ENCODE measurements at places on chromosomes 7 and 10.

DNA sequence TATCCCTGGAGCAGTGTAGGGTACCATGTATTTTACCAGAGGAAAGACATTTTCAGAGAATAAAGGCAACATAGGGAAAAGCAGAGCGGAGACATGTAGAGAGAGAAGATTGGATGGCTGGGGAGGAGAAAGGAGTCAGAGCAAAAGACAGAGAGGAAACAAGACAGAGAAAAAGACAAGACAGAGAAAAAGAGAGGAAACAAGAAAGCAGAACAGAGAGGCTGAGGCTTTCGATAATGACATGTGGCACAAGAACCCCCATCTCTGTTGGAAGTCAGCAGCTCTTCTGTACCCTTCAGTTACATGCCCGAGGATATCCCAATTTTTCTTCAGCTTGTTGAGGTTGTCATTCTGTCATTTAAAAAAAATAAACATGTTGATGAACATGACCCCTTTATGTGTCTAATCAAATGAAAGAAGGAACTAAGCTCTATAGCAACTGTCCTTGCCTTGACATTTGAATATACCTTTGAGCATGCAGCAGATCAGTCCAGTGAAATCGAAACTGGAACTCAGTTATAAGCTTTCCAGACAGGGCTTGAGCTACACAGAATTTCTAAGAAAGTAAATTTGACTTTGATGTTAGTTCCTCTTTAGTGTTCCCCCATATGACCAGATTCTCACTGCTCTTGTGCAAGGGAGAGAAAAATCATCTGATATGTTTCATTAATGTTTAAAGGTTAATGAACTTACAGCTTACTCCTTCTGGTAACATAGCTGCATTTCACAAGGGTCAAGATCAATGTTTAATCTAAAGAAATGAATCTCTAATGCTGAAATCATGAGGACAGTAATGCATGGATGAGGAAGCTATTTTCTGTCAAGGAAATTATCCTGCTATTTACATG is 75.1 kb upstream of the SP4 start:
- no peak for DNase-seq

GRCh38 chr7:4789194-4790077 is 14.0 kb downstream of the AP5Z1 start:
- DNase-seq, result no peak

DNA sequence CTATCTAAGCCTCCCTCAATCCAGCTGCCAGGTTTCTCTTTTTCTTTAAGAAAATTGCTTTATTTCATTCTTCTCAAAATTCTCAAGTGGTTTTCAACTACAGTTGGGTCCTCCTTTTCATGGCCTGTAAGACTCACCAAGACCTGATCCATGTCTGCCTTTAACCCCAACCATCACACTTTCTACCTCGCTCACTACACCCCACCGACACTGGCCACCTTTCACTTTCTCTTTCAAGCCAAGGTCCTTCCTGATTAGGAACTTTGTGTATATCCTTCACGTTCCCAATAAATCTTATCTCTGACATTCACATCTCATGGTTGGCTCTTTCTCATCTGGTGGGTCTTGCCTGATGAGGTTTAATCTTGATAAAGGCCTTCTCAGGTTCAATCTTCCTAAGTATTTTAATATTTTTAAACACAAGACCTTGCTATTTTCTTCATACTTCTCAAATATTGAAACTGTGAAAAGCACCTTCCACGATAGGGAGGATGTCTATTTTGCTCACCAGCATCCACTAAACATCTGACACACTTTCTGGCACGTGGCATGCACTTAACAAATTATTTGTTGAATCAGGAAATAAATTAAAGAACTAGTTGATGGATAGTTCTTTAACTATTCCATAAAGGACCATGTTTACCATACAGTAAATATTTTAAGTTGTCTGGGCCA is 624.8 kb downstream of the GRID1 start:
- no peak for DNase-seq

GRCh38 chr7:112487457-112488263 is 6.9 kb downstream of the LSMEM1 start:
- DNase-seq, result no peak

DNA sequence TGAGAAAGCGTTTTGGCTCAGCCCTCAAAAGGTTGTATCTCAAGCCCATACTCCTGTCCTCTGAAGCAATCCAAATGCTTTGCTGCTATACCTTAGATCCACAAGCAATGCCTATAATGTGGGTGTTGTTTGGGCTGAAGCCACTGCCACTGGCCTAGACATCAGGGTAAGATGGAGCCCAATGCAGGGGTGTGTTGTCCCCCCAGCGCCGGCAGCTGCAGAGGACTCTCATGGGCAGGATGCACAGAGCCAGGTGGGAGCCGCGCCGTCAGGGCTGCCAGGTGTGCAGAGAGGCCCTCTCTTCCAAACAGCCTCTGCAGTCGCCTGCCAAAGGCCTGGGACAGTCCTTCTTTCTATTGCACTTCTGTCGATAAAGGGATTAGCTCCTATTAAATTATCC is 205.2 kb upstream of the SHH start:
- no peak for DNase-seq

DNA sequence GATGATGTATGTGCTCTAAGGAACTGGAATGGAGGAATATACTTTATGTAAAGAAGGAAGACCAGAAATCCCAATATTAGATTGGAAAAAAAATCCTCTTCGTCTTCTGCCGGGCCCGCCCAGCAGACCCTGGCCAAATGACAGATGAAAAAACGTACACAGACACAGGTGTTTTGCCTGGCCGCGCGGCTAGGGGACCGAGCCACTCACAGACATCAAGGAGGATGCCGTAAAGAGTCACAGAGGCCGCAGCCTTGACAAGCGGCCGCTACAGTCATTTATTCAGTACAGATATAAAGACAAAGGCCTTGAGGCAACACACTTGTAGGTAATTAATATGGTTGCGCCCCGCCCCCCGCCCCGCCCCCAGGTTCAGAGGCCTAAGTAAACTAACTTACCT is 594.1 kb downstream of the GRM8 start:
- DNase-seq, result no peak

- no peak for DNase-seq
Observed at GRCh38 chr10:117616179-117616578, 73.6 kb downstream of the EMX2 start.

- peak; percentile 48 for DNase-seq
Observed at GRCh38 chr10:24952707-24953645, 570 bp upstream of the PRTFDC1 start.

GRCh38 chr10:8628351-8628750 is 573.9 kb downstream of the GATA3 start:
- DNase-seq, result no peak

DNA sequence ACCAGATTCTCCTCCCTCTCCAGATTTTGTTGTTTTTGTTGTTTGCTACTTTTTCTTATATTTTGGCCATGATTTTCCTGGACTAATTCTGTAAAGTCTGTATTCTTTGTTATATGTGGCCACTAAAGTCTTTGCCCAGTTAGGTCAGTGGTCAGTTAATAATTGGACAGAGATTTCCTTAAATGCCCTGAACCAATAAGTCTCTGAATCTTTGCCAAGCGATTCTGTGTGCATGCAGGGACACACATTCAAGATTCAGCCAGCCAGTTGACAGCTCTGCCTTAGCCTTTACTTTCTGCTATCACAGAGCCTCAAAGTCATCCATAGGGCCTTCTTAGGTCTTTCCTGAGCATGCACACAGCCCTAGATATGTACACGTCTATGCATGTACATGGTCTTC is 11.0 kb upstream of the COL17A1 start:
- no peak for DNase-seq

- DNase-seq, result no peak
Observed at GRCh38 chr10:132793871-132794849, 8.2 kb upstream of the NKX6-2 start.

- no peak for DNase-seq
Observed at GRCh38 chr10:82278401-82279182, 403.6 kb downstream of the NRG3 start.

DNA sequence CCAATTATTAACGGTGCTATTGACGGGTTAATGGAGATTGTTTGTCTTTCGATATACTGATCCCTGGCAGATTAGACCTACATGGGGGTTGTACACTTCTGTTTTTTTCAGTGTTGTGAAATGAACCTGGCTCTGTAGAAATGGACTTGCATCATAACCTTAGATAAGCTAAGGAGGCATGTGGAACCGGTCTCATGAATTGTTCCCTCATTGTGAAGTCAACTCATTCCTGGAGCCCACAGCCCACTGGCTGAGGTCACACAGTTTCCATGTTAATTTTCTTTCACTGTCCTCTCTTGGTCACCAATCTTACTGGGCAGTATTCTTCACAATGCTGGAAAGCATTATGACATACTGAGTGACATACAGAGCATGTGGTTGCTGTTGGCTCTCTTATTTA is 202.8 kb downstream of the BMPER start:
- no peak for DNase-seq

DNA sequence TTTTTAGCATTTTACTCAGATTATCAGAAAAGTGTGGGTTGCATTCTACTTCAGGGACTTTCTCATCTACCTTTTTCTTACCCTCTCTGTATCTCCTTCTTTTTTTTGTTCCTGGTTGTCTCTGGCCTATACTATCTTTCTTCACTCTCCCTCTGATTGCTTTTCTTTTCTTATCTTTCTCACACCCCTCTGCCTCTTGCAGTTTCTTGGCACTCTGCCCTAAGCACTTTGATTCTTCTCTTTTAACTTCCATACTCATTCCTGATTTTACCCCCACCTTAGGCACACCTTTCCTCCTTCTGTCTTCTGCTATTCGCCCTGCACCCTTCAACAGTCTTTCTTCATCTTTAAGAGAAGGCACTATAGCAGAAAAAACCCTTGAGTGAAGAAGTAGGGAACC is 92.8 kb upstream of the HPS1 start:
- DNase-seq, result no peak

GRCh38 chr7:44787762-44788161 is 8.7 kb upstream of the PPIA start:
- no peak for DNase-seq

- DNase-seq, result no peak
Observed at GRCh38 chr7:19099924-19100323, 17.5 kb downstream of the TWIST1 start.

DNA sequence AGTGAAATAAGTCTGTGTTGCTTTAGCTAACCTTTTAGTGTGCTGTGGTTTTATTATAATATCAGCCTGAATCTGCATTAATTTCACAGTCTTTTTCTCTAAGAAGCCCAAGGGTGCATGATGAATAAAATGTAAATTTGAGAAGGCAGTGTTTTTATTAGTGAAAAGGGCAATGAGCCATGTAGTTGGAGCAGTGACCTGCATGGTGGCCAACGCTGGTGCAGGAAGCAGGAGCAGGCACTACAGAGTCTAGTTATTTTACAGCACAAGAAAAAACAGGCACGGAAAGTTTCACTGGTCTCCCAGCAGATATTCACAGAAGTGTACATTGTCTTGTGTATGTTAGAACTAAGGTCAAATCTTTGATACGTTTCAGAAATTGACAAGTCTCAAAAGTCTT is 247.8 kb downstream of the CELF2 start:
- no peak for DNase-seq

GRCh38 chr7:171912-172515 is 20.4 kb upstream of the FAM20C start:
- DNase-seq, result no peak

DNA sequence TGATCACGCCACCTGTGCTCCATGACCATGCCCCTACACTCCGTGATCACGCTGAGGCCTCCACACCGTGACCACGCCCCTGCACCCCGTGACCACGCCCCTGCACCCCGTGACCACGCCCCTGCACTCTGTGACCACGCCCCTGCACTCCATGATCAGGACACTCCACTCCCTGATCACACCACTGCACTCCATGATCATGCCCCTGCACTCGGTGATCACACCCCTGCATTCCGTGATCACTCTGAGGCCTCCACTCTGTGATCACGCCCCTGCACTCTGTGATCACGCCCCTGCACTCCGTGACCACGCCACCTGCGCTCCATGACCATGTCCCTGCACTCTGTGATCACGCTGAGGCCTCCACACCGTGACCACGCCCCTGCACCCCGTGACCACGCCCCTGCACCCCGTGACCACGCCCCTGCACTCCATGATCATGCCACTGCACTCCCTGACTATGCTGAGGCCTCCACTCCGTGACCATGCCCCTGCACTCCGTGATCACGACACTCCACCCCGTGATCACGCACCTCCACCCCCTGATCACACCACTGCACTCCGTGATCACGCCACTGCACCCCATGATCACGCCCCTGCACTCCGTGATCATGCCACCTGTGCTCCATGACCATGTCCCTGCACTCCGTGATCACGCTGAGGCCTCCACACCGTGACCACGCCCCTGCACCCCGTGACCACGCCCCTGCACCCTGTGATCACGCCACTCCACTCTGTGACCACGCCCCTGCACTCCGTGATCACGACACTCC is 27.7 kb downstream of the STK32C start:
- DNase-seq, result no peak

- DNase-seq, result no peak
Observed at GRCh38 chr10:119776536-119776935, 50.7 kb downstream of the INPP5F start.

DNA sequence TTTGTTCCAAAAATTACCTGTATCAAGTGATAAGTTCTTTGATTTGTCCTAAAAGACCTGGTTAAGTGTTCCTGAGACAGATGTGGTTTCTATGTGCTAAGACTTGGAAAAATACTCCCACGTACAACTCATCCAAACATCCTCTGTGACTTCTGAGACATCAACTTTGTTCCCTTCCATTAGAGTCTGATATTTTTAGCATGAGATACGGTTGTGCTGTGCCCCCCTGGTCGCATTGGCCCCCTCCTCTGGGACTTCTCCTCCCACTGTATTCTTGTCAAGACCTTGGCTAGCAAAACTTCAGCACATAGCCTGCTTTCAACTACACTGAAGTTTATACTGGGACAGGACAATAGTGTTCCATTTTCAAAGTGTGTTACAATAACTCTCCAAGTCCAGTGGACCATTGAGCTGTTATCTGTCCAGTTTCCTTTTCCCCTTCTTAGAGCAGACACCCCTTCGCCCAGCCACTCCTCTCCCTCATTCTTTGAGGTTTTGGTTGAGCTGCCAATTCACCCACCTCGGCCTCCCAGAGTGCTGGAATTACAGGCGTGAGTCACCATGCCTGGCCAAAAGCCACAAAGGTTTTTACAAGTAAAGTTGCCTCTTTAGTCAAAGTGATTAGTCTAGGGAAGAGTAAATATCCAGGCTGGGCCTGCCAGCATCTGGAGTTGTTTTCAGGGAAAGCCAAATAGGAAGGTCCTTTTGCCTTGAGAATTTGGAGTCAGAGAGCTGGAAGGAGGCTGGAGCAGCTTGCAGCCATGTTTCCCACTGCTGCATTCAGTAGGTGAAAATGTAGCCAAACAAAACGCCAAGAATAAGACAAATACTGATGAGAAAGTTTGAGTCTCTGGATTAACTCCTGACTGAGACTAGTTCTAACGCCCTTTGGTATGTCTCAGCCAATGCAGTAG is 17.8 kb upstream of the PDLIM1 start:
- DNase-seq, result no peak

Measured in activated T-cell treated with anti-CD3 and anti-CD28 coated beads for 1 hour (primary cell).